Tibial nerve (tissue), 4 donors: ENCODE measurements at places on chromosomes 2 and 18. TPM values are rescaled to one million over a fixed set of nuclear protein-coding genes. Genes with fewer than 3 reads are reported as not detected.

The GTF3C2 gene
- 41.6 TPM for total RNA-seq

The CKAP2L gene
- not detected for total RNA-seq

The ABCA12 gene
- not detected for total RNA-seq

The RIOK3 gene
- total RNA-seq: 57.9 TPM

The CNGA3 gene
- 0.30 TPM for total RNA-seq

The SLC23A3 gene
- not detected for total RNA-seq

The MAP3K19 gene
- not detected for total RNA-seq

The SGPP2 gene
- total RNA-seq: not detected

DNA sequence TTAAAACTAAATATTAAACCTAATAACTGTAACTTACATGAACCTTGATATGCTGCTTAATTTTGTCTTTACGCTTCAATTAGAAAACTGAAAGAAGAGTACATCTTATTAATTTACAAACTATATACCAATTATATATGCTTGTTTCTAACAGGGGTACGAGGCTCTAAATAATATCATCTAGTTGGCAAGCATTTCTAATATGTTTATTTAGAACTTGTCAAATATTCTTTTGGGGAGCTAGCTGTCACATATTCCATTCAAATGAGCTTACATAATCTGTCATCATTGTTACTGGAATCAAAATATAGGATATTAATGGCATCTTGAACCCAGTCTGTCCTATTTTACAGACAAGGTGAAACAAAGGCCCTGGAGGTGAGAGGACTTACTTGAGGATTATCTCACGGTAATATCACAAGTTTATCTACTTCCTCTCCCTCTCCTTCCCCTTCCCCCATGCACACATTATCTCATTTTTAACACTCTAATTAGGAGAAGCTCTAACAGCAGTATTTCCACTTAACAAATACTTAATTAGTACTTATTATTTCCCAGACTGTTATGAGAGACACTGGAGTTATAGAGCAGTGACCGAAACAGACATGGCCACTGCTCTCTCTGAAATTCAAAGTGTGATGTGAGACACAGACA, 3.5 kb downstream of the PRKD3 start:
- no peak overlapping the region for H3K4me3 ChIP-seq
- H3K4me1 ChIP-seq: no peaks in the 10 kb centered on the region
- no peak for DNase-seq
- no peak overlapping the region for H3K27ac ChIP-seq

DNA sequence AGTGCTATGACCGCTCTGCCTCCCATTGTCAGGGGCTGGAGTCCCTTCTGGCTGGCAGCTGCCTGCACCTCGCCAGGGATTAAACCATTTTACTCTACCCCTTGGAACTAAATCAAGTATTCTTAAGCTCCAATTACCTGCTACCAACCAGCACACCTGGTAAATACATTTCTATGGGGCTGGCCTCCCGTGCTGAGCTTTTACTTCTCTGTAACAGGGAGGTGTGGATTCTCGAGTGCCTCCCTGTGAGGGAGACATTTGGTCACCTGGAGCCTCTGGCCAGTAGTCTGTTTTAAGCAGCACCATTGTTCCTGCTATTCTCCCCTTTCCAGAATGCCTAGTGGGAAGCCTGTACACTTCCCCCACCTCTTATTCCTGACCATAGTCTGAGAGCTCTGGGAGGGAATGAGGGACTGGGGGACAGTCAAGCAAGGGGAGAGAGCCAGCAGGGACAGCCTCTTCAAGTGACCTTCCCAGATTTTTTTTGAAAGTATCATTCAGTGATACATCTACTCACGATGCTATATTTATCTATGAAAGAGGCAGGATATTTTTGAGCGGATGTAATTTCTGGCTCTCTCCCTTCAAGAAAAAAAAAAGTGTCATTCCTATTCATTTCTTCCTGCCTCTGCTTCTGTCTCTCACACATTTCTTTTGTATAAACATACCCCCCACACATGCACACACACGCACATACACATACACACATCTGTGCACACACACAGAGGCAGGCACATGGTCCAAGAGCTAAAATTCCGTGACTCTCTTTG, 112.8 kb downstream of the CAPN13 start:
- no peak overlapping the region for H3K27ac ChIP-seq
- no peak for DNase-seq
- no peaks in the 10 kb centered on the region for H3K36me3 ChIP-seq

DNA sequence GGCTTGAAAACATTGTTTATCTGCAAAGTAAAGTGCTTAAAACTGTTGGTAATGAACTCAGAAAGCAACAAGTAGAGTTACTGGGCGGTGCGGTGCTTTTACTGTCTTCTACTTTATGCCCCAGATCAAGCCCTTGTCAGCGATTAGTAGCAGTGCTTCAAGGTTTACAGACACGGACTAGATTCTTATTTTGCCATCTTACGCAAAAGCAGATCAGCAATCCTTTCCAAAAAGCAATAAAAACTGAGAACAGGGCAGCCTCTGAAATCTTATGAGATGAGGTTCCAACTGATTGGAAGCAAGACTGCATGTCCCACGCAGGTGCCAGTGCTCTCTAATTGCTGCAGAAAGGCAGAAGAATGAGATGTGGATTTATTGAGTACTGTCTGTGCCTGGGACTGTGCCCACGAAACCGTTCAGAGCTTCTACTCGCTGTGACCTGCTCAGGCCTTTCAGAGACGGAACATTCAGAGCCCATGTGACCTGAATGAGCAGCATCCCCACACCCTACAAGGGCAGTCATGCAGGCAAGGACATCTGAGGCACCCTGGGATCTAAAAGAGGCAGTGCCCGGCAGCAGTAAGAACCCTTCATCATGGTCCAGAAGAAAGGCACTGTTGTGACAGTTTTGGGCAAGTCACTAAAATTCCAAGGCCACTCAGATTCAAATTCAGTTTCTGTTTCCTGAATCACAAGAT, 15.7 kb downstream of the COL4A3 start:
- DNase-seq: no peak
- no peak overlapping the region for H3K27ac ChIP-seq
- H3K27me3 ChIP-seq: no peaks in the 10 kb centered on the region
- H3K4me3 ChIP-seq: no peak overlapping the region

- H3K4me1 ChIP-seq: peaks cover 30% of the 10 kb centered on the region
- no peaks in the 10 kb centered on the region for H3K36me3 ChIP-seq
- no peak for DNase-seq
- H3K27ac ChIP-seq: peak overlapping the region; percentile 38
- no peaks in the 10 kb centered on the region for H3K27me3 ChIP-seq
Measured at GRCh38 chr2:10303694-10304378, 1.1 kb downstream of the HPCAL1 start.

- peaks cover 28% of the 10 kb centered on the region for H3K36me3 ChIP-seq
- no peaks in the 10 kb centered on the region for H3K27me3 ChIP-seq
- no peak overlapping the region for H3K4me3 ChIP-seq
- DNase-seq: no peak
- no peak overlapping the region for H3K27ac ChIP-seq
- peaks cover 26% of the 10 kb centered on the region for H3K4me1 ChIP-seq
Measured at GRCh38 chr2:126700677-126701076, 44.7 kb downstream of the GYPC start.

- no peak for DNase-seq
- H3K36me3 ChIP-seq: no peaks in the 10 kb centered on the region
- H3K27me3 ChIP-seq: no peaks in the 10 kb centered on the region
- H3K4me1 ChIP-seq: no peaks in the 10 kb centered on the region
- H3K4me3 ChIP-seq: no peak overlapping the region
Measured at GRCh38 chr2:82656420-82656819, 1802.7 kb downstream of the SUCLG1 start.

- no peaks in the 10 kb centered on the region for H3K27me3 ChIP-seq
- no peak overlapping the region for H3K27ac ChIP-seq
- no peak for DNase-seq
- H3K4me1 ChIP-seq: no peaks in the 10 kb centered on the region
Measured at GRCh38 chr2:30257266-30258214, 26.2 kb downstream of the LBH start.

DNA sequence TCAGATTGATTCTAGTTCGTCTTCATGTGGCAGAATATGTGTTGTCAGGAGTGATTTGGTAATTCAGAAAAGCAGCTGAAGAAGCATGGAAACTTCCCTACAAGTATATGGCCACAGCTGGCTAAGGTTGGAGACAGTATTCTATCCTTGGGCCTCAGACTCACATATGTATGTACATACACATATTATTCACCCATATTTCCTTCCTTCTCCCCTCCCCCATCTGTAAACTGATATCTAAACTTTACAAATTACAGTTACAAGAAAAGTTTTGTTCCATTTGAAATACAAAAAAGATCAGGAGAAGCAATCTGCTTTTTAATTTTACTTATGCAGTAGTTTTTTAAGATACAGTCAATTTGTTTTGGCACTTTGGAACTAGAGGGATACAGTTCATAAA, 3.1 kb downstream of the SP3 start:
- H3K27ac ChIP-seq: peak overlapping the region; percentile 100
- no peaks in the 10 kb centered on the region for H3K27me3 ChIP-seq
- no peaks in the 10 kb centered on the region for H3K36me3 ChIP-seq
- H3K4me3 ChIP-seq: peak overlapping the region; percentile 99

GRCh38 chr18:73408469-73408868, 540.7 kb upstream of the NETO1 start:
- H3K4me1 ChIP-seq: no peaks in the 10 kb centered on the region
- no peaks in the 10 kb centered on the region for H3K36me3 ChIP-seq
- no peaks in the 10 kb centered on the region for H3K27me3 ChIP-seq
- DNase-seq: no peak
- no peak overlapping the region for H3K4me3 ChIP-seq

DNA sequence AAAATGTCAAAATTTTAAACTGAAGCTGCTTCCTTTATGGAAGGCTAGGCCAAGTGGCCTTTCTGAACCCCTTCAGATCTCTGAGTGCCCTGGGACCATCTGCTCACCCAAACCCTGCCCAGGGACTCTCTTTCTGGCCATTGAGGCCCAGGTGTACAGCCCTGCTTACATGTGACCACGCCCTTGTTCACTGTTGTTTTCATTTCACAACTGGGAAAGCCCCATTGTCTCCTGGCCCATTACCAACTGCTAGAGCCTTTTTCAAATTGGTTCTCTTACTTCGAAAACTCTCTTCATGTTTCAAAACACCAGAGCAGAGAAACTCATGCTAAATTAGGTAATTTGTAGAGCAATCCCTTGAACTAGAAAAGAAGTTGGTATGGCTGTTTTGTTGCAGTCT, 219.5 kb upstream of the TANK start:
- peak overlapping the region; percentile 10 for H3K27ac ChIP-seq
- H3K4me1 ChIP-seq: no peaks in the 10 kb centered on the region
- H3K36me3 ChIP-seq: no peaks in the 10 kb centered on the region
- H3K27me3 ChIP-seq: no peaks in the 10 kb centered on the region
- H3K4me3 ChIP-seq: no peak overlapping the region

GRCh38 chr2:100247256-100248043, 74.9 kb downstream of the LONRF2 start:
- H3K27ac ChIP-seq: no peak overlapping the region
- no peaks in the 10 kb centered on the region for H3K4me1 ChIP-seq
- H3K27me3 ChIP-seq: no peaks in the 10 kb centered on the region
- H3K4me3 ChIP-seq: no peak overlapping the region
- no peak for DNase-seq

DNA sequence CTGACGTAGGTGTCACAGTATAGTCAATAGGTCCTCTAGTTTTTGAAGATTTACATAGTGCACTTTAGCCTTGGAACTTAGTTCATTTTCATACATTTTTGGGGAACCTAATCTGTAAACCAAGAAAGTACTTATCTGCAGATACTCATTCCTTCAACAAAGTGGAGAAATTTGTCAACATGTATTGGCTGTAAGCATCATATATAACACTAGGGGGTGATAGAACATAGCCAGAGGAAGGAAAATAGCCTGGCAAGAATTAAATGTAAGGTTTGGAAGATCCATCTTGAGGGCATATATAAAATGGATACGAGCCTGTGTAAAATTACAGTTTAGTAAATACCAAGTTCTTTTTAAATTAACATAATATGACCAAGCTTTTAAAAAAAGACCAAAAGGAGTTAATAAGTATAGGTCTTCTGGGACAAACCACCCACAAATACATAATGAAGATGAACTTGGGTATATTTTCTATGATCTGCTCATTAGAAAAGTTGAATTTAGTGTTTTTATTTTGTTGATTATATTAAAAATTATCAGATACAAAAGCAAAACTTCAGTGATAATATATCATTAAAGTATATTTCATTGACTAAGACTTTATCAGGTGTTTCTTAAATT, 18.2 kb downstream of the RPL37A start:
- no peak for DNase-seq
- H3K4me3 ChIP-seq: no peak overlapping the region
- peaks cover 9% of the 10 kb centered on the region for H3K4me1 ChIP-seq
- no peaks in the 10 kb centered on the region for H3K27me3 ChIP-seq
- H3K27ac ChIP-seq: no peak overlapping the region
- H3K36me3 ChIP-seq: peaks cover 7% of the 10 kb centered on the region

GRCh38 chr2:133498662-133499585, 69.3 kb downstream of the NCKAP5 start:
- no peaks in the 10 kb centered on the region for H3K36me3 ChIP-seq
- no peak for DNase-seq
- no peaks in the 10 kb centered on the region for H3K27me3 ChIP-seq
- no peak overlapping the region for H3K27ac ChIP-seq

DNA sequence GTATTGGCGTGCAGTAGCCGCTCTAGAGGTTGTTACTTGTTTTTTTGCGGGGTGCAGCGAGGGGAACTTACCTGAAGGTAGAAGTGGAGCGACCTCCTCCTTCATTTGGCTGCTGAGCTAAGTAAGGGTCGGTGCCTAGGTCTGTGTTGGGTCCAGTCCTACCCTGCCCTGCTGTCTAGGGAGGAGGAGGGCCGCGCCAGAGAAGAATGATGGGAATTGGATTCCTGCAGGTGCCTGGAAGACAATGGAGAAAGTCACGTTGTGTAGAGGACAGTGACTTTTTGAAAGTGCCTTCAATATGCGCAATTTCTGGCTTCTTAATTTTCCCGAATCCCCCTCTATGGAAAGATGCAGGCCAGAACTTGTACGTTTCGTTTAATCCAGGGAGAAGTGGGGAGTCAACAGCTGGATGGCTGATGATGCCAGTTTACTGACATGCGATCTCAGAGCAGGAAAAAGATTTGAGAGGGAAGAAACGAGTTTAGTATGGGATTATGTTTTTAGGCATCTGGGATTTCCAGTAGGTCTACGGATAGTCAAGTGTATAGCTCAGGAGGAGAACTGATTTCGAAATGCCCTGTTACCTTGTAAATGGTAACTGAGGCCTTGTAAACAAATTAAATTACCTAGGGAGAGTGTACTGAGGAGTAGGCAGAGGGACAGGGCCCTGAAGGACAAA, 653 bp downstream of the MRPS9 start:
- H3K4me1 ChIP-seq: peaks cover 12% of the 10 kb centered on the region
- peak overlapping the region; percentile 32 for H3K27ac ChIP-seq
- no peaks in the 10 kb centered on the region for H3K27me3 ChIP-seq
- H3K4me3 ChIP-seq: peak overlapping the region; percentile 69
